ENCODE measurements at places on chromosomes 5 and 9.

DNA sequence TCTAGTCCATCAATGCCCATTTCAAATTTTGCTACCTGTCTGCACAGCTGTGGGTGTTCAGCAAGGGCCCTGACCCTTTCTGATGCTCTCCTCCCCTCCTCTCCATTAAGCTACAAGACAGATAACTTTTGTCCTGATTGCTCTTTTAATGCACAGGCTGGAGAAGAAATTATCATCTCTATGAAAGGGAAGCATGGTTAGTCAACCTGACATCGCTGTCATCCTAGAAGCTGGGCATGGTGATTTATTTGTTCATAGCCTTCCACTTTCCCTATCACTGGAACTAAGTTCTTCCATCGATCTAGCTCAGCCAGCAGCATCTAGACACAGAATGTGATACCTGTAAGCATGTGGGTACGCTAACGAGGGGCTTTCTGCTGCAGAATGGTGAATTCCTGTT lies 50.1 kb downstream of the SLIT3 start:
- DNase-seq: no peak

DNA sequence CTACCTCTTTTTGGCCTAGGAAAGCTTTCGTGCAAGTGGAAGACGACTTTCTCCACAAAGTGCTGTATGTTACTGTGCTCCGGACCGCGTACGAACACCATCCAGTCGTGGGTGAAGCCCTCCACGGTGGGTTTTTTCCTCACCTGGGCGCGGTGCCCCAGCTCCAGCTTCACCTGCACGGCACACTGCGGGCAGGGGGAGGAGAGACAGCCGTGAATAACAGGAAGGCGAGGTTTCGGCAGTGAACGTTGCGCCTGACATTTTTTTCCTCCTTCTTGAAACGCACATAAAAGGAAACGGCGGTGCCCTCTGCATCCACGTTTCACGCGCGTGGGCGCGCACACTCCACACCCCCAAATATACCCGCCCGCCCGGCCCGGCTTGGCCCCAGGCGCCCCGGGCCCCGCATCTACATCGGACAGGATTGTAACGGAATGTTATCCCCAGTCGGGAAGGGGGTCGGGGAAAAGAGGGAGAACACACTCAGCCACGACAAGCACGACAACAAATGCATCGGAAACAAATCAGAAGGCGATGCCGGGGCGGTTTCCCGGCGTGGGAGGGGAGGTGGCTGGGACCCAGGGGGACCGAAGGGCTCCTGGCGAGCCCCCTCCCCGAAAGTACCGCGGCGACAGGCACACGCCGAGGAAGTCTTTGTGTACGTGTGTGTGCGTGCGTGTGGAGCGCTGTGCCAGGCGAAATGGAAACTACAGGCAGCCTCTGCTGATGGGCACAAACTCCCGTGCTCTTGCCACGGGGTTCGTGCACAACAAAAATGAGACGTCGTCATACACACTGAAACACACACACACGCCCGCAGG lies 1.4 kb downstream of the MLLT3 start:
- peak; percentile 8 for DNase-seq

DNA sequence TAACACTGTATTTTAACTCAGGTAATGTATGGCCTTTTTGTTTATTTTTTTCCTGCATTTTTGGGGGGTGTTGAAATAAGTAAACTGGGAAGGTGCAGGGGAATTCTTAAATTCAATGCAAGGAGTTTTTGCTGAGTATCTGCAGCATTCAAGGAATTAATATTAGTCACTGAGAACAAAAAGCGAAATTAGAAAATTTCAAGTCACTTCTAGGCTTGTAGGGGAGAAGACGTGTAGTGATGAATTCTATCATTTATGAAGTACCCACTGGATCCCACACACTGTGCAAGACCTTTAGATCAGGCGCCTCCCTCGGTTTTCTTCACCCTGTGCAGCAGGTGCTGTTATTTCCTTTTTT lies 1.2 kb downstream of the EHMT1 start:
- no peak for DNase-seq

DNA sequence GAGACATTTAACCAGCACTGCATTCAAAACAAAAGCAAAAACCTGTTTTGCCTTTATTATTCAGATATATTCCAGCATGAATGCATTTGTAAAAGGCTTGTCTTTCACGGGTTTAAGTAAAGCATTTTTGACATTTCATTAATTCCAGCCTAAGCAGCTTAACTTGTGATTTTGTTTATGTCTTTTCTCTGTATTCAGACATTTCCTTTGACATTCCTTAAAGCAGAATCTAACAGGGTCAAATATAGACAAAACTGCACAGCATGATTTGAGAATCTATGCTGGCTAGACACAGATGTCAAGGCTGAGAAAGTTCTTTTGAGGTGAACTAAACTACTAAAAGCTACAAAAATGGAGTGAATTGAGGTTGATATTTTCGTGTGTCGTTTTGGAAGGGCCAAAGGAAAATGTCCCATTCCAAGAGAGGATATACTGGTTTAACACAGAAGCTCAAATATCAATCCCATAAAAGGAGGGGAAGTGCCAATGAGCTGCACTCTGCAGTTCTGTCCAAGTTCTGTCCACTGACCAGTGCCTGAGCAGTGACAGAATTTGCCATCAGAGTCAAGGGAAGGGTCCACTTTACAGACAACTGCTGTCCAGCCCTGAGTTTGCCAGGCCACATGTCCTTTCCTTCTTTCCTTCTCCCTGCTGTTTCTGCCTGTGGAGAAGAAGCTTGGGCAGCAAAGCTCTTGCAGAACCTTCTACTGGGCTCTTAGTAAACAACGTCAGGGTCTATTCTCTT lies 198.7 kb upstream of the KLF9 start:
- DNase-seq: no peak

- no peak for DNase-seq
Measured at GRCh38 chr9:126439883-126440653, 113.4 kb downstream of the MVB12B start.

GRCh38 chr5:132226516-132227234 lies 978 bp downstream of the P4HA2 start:
- no peak for DNase-seq

DNA sequence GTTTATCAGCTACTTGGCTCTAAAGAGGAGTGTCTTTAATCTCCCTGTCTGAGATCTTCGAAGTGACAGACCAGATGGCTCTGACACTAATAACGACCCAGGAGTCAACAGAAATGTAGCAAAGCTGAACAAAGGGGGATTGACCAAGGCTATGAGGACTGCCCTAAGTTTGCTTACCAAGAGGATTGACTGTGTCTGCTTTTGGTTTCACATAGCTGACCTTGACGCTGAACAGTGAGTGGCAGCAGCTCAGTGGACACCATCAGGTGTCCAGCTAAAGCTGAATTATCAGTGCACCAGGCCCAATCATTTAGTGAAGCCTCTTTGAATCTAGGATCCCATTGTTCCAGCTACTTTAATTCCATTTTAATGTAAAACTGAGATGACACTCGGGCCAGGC lies 262.6 kb downstream of the COX7C start:
- DNase-seq: no peak

- no peak for DNase-seq
Measured at GRCh38 chr9:113572076-113572861, 108.7 kb downstream of the RGS3 start.

DNA sequence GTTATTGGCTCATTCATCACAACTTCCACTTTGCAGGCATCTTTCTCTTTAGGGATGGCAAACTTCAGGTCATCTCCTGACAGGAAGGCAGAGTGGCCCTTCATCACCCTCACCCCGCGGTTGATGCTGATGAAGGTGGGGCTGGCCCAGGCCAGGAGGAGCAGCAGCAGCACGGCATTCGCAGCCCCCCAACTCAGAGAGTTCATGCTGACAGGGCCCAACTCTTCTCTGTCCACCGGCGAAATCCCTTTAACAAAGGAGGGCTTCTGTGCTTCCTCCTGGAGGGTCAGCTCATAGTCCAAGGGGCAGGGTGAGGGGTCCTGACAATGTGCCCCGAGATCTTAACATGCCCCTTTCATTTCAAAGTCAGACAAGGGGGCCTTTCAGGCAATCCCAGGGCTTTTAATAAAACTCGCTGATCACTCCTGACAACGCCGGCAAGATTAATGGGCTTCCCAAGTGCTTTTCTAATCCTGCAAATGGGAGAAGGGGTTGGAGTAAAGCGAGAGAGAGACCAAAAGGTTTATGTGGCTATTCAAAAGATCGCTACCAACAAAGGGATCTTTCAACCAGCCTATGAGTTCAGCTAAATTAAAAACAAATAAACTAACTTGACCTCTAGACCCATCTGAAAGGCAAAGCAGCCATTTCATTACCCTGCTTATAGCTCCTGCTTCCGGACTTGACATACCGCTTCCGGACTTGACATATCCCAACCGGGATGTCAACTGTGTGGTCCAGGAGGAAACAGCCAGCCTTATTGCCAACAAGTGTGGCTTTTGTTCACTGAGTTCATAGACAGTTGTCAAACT lies 41.2 kb downstream of the FREM1 start:
- no peak for DNase-seq

DNA sequence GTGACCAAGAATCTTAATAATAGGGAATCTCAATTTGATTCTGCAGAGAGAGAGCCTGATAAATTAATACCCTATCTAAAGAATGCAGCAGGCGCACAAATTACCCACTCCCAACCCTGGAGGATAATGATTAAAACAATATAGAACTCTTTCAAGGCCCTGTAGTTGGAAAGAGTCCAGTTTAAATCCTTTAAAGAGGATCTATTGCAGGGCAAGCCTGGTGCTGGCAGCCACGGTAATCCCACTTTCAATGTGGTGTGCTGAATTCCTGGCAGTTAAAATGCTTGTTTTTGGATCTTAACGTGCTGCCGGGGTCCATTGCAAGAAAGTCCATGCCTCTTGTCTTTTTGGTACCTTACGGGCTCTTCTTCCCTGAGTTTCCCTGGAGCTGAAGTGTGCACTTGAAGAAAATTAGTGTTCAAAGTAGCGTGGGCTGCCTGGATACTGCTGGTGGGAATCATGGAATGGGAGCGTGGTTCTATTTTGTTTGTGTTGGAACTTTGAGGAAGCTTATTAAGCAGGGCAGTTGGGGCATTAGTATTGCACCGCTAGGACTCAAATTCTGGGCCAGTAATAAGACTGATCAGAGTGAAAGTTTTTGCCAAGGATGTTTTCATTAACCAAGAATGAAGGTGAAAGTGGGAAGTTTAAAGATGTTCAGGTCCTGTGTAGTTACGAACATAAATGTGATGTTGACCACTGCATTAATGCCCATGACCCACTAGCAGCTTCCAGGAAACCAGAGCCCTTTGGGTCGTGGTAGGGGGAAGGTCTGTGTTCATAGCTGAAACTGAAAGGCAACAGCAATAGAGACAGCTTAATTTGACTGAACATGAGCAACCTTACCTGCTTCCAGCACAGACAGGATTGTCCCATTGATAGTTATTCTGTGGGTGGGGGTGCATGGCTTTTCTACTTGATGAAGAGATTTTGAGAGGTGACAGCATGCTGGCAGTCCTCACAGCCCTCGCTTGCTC lies 20.8 kb downstream of the MARCHF6 start:
- DNase-seq: no peak

- no peak for DNase-seq
Measured at GRCh38 chr5:72895758-72896157, 60.1 kb upstream of the FCHO2 start.

- no peak for DNase-seq
Measured at GRCh38 chr5:82408033-82408432, 129.9 kb upstream of the RPS23 start.

DNA sequence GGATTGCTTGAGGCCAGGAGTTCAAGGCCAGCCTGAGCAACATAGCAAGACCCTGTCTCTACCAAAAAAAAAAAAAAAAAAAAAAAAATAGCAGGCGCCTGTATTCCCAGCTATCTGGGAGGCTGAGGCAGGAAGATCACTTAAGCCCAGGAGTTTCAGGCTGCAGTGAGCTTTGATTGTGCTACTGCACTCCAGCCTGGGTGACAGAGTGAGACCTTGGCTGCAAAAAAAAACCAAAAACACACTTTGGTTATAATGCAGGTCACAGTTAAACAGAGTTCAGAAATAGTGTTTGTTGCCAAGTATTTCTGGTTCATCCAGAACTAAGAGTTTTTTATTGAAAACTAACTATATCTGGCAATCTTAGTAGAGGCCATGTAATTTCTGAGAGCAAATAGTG lies 24.1 kb upstream of the IL6ST start:
- DNase-seq: no peak

GRCh38 chr9:136849960-136850865 lies 1.0 kb downstream of the PHPT1 start:
- no peak for DNase-seq
